ENCODE measurements at places on chromosomes 13 and 19. TPM values are rescaled to one million over a fixed set of nuclear protein-coding genes. Genes with fewer than 3 reads are reported as not detected.

Gene SUPT20H
- total RNA-seq: 62.5 TPM

Gene NDUFA11
- 139 TPM for total RNA-seq

Gene NLRP9
- total RNA-seq: not detected

Gene KL
- total RNA-seq: 2.3 TPM

Gene IFI30
- 0.21 TPM for total RNA-seq

Gene CEACAM4
- not detected for total RNA-seq

Gene GPR18
- not detected for total RNA-seq

Gene IFNL1
- not detected for total RNA-seq

Gene LEUTX
- total RNA-seq: not detected

Gene IGFL1
- total RNA-seq: not detected

Gene NKPD1
- total RNA-seq: 1.2 TPM

Gene FAAP24
- total RNA-seq: 0.41 TPM

Gene BORA
- 4.7 TPM for total RNA-seq

Gene ZNF675
- total RNA-seq: 12.9 TPM

Gene GCDH
- total RNA-seq: 46.5 TPM

Gene ITGBL1
- total RNA-seq: 4.3 TPM

Gene EVI5L
- 16.0 TPM for total RNA-seq

Gene CDC37
- 138 TPM for total RNA-seq

Gene KLK10
- total RNA-seq: 13.8 TPM

Gene ZNF570
- total RNA-seq: 10.9 TPM

Gene KCNC3
- 1.0 TPM for total RNA-seq
